Right renal pelvis (tissue), 4 donors: ENCODE measurements at places on chromosomes 12 and 14. TPM values are rescaled to one million over a fixed set of nuclear protein-coding genes. Genes with fewer than 3 reads are reported as not detected.

SYNJ2BP gene
- 36.7 TPM for polyA plus RNA-seq

AQP2 gene
- polyA plus RNA-seq = 265 TPM

ANO2 gene
- 4.6 TPM for polyA plus RNA-seq

CDH24 gene
- 20.9 TPM for polyA plus RNA-seq

KCNMB4 gene
- polyA plus RNA-seq = 30.2 TPM

TEAD4 gene
- polyA plus RNA-seq = 18.8 TPM

PLCZ1 gene
- 1.7 TPM for polyA plus RNA-seq

P2RX2 gene
- polyA plus RNA-seq = 1.0 TPM

- DNase-seq = peak; percentile 10
Measured at GRCh38 chr12:101642115-101643067, 47.6 kb downstream of the MYBPC1 start.

DNA sequence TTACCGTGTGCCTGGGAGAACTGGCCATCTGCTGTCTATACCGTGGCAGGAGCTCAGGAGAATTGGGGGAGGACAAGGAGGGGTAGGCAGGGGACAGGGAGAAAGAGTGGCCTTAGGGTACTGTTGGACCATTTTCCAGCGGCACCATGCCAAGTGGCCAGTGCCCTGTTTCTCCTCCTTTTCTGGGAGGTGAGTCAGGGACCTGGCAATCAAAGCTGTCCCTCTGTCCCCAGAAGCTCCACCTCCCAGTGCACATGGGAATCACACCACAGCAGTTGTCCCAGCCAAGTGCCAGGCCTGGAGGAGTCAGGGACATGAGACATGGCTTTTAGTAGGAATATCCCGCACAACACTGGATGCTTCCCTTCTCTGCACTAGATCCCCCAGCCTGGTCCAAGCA, 118.0 kb downstream of the GCH1 start:
- no peak for DNase-seq

- no peak for DNase-seq
Measured at GRCh38 chr14:23310546-23310945, 3.9 kb downstream of the BCL2L2 start.

DNA sequence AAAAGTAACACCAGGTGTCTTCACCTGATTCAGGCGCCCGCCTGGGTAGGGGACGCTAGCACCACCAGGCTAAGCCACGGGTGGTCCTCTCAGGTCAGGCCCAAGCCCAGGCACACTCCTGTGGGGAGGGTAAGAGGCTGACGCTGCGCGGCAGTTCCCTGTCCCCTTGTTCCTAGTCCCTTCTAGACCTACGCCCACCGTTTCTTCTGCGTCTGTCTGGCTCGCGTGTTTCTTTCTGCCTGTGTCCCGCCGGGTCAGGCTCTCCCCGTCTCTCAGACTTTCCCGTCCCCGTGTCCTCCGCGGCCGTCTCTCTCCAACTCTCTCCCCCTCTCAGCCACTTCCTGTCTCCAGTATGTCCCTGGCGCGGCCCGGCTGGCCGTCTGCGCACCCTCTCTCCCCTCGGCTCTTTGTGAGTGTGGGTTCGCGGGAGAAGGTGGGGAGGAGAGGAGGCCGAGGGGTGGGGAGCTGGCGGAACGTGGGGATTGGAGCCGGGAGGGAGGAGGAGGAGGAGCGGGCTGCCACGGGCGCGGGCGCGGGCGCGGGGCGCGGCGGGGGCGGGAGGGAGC, 3.1 kb upstream of the TNS2 start:
- DNase-seq = no peak

- DNase-seq = no peak
Measured at GRCh38 chr14:53389202-53389601, 236.1 kb upstream of the DDHD1 start.

- no peak for DNase-seq
Measured at GRCh38 chr12:69935651-69936100, 110.6 kb downstream of the MYRFL start.

DNA sequence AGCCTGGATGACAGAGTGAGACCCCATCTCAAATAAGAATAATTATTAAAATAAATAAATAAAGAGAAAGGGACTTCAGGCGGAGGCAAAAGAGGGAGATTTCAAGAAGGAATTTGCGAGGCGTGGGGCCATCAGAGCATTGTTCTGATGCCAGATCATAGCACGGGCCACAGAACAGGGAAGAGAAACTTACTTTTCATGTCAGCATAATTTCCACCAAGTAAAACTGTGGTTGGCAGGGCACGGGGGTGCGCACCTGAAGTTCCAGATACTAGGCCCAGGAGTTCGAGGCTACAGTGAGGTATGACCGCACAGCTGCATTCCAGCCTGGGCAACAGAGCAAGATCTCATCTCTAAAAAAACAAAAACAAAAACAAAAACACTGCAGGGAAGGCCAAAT, 11.0 kb upstream of the PLBD1 start:
- no peak for DNase-seq

DNA sequence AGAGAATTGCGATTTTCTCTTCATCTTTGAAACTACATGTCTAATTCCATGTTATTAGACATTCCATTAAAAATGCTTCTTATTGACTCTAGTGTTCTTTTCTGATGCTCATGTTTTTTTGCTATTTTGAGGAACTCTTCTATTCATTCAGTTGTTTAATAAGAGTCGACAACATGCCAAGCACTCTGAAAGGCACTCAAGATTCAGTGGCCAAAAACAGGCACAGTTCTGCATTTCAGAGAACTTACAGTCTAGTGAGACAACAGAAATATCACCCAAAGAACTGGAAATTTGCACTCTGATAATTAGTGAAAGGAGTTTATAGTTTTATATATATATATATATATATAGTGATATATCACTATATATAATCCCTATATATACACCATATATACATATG, 111.7 kb downstream of the TSHR start:
- DNase-seq = no peak

DNA sequence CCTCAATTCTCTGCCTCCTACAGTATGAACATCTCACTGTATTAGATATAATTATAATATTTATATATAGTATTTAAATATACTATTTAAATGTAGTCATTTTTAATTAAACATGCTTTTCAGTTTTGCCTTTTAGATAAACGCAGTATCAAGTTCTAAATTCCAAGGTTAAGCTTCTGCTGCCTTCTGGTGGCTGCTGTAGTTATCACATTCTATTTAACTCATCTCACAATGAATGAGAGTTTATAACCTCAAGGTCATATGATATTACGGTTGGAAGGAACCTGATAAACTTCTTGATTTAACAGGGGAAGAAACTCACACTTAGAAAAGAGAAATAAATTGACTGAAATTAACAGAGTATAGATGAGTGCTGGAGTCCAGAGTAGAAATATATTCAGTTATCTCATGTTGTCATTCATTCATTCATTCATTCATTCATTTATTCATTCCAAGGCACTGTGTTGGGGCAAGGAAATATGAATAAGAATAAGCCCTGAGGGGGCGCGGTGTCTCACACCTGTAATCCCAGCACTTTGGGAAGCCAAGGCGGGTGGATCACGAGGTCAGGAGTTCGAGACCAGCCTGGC, 31.9 kb downstream of the GUCY2C start:
- no peak for DNase-seq

DNA sequence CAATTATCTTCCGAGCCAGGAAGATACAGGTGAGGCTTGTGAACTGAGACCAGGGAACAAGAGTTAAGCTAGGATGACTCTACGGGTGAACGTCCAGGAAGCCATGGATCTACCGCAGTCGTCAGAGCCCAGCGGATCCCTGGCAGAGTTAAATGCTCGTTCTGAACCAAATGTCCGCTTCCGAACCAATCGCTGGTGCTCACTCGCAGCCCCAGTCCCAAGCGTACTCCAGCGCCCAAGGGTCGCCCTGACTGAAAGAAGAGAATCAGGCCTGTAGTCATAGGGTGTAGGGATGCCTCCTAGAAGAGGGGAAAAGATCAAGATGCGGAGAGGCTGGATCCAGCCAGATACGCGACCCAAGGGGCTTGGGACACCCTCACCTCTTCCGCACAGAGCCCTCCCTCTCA, 283 bp downstream of the VIPAS39 start:
- no peak for DNase-seq

DNA sequence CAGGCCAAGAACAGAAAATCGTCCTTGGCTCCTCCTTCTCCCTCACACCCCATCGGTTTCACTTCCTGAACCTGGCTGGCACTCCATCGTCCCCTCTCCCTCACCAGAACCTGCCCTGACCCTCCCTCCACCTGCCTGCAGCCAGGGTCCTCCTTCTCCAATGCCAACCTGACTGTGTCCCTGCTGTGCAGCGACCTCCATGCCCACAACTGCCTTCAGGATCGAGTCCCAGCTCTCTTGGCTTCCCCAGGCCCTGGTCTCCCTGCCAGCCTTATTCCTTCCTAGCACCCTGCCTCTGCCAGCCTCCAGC, 19.8 kb downstream of the HVCN1 start:
- no peak for DNase-seq

GRCh38 chr14:79037593-79037992, 867.4 kb downstream of the NRXN3 start:
- no peak for DNase-seq

DNA sequence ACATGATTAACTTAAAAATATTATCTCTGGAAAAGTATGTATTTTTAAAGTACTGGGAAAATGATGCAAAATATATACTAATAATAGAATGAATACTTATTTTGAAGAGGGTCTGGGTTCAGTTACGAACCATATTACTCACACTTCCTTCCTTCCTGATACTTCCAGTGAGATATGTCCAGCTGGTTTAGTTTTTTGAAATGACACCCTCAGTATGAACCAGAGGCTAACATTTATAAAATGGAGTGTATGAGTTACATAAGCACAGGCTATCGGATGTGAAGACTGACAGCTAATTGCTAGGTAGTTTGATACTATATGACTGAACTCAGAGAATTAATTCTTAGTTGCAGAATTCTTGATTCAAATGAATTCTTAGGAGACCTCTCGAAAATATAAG, 122.9 kb downstream of the OTOGL start:
- DNase-seq = no peak

- DNase-seq = no peak
Measured at GRCh38 chr14:49622022-49622607, 1.5 kb downstream of the MGAT2 start.

GRCh38 chr12:94586589-94587259, 63.6 kb downstream of the TMCC3 start:
- DNase-seq = no peak

DNA sequence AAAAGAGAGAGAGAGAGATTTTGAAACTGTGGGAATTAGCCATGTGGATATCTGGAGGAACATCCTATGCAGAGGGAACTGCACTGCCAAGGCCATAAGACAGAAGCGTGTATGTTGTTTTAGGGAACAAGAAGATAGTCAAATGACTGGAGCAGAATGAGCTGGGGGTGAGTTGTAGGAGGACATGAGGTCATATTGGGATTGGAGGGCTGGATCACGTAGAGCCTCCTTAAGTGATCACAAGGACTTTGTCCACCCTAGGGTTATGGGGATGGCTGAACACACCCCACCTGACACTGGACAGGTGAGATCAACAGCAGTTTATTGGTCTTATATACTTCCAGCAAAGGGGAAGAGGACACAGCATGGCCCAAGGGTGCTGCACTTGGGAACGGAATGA, 8.2 kb upstream of the CGRRF1 start:
- DNase-seq = no peak

GRCh38 chr12:29216266-29216665, 67.2 kb downstream of the FAR2 start:
- DNase-seq = no peak

GRCh38 chr12:102029141-102029540, 32.6 kb downstream of the WASHC3 start:
- no peak for DNase-seq

DNA sequence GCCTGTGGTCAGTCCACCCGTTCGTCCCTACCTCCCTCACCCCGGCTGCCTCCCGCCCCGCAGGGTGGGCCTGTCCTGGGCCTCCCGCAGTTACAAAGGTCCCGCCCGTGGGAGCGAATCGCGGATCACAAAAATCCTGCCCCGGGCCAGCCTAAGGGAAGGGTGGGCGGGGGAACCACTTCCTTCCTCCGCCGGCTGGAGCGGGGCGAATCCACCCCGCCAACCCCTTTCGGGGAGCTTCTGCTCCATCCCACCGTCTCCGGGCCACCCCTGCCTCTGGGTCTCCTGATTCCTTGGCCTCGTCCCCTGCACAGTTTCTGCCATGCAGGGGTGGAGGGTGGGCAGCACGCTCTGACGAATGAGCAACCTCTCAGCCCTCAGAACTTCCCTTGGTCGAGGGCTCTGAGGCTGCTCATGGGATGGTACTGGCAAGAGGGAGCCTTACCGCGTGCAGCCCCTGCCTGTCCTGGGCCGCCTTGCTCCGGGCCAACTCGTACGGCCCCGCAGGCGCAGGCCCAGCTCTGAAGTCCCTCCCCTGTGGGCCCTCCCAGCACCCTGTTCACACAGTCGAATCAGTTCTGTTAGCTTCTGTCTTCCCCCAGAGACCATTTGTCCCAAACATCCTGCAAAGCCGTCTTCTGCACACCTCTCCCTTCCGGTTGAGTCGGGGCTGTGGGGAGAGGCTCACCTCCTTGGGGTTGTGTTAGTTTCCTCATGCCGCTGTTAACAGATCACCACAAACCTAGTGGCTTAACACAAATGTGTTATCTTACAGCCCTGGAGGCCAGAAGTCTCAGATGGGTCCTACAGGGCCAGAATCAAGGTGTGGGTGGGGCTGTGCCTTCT, 589 bp upstream of the HVCN1 start:
- peak; percentile 25 for DNase-seq

- no peak for DNase-seq
Measured at GRCh38 chr12:110071967-110072366, 23.6 kb upstream of the C12orf76 start.

DNA sequence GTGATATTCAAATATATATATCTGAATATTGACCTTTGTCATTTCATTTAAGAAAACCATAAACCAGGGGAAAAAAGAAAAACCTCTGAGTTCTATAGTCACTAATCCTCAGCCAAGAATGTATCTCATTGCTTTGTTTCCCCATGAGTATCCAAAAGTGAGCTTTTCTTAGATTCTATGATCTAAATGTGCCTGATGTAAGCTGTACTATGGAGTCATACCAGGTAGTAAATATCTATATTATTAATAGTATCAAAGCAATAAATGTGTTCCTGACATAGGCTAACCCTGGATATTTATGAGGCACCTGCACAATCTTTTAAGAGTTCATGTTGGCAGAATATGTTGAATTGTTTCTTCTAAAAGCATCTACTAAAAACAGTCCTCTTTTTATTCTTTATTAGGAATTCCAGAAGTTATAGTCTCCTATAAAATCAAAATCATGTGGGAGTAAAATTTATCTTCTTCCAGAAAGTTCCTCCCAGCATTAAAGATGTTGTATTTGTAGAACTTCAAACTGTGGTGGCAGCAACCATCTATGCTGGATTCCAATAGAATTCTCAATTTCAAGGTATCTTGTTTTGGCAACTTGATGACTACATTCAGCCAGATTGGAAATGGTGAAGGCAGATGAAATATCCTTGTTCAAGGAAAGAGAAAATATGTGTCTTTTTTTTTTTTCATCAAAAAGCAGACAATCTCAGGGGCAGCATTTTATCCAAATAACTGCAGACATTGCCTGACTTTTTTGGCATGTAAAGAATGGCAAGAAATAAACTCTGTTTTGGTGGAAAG, 139.7 kb upstream of the RASSF8 start:
- DNase-seq = no peak

- no peak for DNase-seq
Measured at GRCh38 chr14:100078997-100079725, 13.9 kb downstream of the EVL start.

- DNase-seq = no peak
Measured at GRCh38 chr12:66235626-66236281, 46.7 kb downstream of the IRAK3 start.
